H7 (cell line): ENCODE measurements at places on chromosomes 1 and 21.

GRCh38 chr1:41766546-41766945 is 152.2 kb downstream of the HIVEP3 start:
- DNase-seq: no peak

DNA sequence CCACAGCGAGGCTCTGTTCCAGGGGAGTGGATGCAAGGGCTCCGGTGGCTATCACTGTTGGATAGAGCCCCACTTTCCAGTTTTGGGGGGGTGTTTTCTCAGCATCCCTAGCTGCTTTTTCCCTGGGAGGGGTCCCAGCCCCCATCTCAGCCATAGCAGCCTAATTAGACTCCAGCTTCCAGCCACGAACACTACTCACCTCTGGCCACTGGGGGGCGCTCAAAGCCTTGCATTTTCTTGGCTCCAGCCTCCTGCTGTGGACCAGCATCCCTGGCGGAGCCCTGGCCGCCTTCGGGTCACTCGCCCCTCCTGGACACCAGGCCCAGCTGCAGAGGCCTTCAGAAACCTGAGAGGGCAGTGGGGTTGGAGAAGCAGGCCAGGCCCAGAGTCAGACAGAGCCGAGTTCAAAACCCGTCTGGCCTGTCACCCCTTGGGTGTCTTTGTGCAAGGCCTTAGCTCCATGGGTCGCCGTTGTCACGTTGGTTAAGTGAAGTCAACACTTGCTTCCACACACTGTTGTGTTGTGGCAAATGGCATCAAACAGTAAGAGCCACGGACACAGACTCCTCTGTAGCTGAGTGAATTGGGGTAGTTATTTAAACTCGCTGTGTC is 93.5 kb upstream of the ACTL8 start:
- DNase-seq: peak; percentile 96

DNA sequence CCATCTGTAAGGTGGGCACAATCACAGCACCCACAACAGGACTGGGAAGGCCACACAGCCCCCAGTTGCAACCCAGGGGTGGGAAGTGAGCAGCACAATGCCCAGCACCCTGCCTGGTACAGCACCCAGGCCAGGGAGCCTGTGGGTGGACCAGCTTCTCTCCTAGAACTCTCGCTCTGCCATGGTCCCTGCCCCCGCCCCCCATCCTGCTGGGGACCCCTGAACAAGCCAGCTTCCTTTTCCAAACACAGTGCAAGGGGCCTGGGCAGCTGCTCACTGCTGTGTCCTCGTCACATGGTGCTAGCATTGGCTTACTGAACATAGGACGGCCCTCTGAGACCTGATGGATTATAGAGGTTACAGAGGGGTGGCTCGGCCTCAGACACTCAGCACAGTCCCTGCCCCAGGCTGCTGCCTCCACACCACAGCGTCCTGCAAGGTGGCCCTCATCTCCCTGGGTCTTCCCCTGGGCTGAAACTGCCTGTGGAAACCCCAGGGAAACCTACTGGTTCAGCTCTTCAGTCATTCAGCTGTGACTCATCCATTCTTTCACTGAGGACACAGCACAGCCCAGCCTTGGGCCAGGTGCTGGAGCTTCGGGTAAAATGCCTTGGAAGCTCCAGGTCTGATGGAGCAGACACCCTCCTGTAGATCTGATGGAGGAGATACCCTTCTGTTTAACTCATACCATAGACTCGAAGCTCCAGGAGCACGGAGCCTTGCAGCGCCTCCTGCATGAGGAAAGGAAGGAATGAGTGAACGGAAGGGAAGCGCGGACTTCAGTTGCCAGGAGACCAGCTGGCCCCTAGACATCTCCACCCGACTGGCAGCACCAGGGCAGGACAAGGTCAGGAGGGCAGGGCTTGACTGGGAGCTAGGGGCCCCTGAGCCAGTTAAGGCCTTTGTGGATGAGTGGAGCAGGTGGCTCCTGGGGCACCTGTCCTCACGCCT is 8.1 kb upstream of the PRDM16 start:
- DNase-seq: peak; percentile 44

- no peak for DNase-seq
These were observed 394.0 kb upstream of the CXADR start for GRCh38 chr21:17118638-17119384.

DNA sequence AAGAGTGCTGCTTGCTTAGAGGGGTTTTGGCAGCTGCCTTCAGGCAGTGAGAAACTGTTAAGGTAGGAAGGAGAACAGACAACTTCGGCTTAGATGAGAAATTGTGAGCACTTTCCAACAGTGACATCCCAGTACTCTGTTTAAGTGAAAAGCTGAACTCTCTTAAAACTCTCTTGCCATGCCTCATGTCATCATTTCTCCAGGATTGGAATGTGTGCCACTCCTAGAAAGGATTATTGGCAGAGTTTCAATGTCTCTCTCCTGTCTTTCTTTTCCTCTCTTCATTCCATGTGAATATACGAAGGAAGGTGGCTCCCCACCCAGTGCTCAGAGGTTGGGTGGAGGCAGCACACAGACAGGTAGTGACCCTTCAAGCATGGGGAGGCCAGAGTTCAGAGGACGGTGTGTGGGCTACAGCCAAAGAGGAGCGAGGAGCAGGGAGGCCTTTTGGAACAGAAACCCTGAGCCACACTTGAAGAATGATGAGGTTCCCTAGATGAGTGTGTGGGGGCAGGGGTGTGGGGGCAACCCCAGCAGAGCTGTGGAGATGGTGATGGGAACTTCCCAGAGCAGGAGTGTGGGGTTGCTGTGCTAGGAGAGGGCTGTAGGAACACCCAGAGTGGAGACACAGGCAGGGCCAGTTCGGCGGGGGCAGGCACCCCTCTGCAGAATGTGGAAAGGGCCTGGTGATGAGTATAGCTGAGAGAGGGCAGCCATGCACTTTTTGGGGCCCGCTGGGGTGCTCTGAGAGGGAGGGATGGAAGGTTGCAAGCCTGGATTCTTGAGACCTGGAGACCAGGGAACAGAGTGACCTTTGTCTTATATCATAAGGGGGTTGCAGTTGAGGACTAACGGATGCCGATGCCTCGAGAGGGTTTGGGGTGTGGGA is 58.8 kb downstream of the GALNT2 start:
- no peak for DNase-seq

DNA sequence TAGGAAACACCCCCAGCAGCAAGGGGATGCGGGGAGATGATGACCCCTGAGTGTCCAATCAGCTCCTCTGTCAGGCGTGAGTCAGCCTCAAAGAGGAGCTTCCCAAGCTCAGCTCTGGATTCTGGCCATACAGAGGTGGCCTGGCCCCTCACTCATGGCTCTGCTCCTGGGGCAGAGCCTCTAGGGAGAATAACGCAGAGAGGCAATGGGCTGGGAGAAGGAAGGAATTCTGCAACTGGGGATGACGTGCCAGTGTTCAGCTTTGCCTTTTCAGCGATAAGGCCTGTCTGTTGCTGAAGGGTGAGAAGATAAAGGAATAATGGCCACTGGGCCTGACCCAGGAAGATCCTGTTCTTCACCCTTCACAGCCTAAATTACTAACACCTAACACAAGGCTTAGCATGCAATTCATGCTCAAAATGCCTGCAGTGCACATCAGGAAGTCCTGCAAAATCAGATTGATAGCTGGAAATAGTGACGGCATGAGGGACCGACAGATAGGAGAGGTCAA is 92.2 kb downstream of the TBX19 start:
- no peak for DNase-seq

GRCh38 chr1:119933397-119933796 is 37.1 kb upstream of the ADAM30 start:
- no peak for DNase-seq

GRCh38 chr21:19603011-19603593 is 1199.5 kb upstream of the TMPRSS15 start:
- no peak for DNase-seq

GRCh38 chr1:61255358-61255703 is 173.0 kb downstream of the NFIA start:
- no peak for DNase-seq

- no peak for DNase-seq
These were observed 3.7 kb downstream of the MATN1 start for GRCh38 chr1:30719406-30720270.

DNA sequence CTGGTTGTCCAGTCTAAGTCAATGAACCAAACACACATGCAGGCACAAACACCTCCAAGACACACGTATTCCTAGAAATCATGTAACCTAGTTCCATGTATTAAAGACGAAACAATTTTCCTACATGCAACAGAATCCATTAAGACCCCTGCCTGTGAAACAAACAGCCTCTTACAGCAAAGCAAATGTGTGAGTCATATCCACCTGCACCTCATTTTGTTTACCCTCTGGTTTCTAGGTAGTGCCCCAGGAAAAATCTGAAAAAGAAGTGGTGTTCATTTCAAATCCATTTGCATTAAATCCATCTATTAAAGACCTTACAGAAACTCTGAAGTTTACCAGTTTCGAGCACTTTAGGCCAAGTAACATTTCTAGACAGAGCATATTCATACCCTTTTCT is 74.1 kb downstream of the VCAM1 start:
- DNase-seq: no peak

DNA sequence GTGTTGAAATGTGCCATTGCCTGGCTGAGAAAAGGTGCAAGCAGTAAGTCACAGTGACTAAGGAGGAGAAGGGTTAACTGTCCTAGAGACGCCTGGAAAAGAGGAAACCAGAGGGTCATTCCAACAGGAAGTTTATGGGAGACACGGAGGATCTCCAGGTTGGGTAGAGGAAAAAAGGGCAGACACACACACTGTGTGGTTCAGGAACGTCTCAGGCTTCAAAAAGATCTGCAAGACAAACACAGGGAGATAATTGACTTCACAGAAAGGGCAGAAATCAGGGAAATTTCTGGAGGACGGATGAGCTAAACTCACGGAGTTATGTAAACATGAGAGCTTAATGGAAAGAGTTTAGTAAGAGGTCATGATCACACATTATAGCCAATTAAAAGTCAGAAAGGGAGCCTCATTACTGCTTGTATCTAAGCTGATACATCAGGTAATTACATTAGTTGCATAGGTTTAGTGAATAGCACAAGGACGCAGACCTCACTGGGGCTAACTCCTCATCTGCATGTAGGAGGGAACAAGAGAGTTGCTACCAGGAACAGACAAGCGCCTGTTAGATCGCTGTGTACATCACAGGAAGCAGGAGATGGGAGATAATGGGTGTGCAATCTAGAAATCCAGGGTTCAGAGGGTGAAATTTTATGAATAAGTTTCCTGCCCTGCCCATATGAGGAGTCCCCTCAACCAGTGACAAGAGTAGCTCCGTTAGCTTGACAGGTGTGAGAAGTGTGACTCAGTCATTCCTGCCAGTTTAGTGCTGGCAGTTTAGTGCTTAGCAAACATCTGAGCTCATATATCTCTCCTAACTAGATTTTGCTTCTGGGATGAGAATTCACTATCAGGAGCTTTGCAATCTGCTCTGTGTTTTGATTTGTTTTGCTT is 96.6 kb upstream of the TNR start:
- DNase-seq: no peak

GRCh38 chr1:243818978-243819377 is 31.1 kb downstream of the AKT3 start:
- no peak for DNase-seq

- DNase-seq: no peak
These were observed 72.4 kb downstream of the ITPKB start for GRCh38 chr1:226666692-226667091.

DNA sequence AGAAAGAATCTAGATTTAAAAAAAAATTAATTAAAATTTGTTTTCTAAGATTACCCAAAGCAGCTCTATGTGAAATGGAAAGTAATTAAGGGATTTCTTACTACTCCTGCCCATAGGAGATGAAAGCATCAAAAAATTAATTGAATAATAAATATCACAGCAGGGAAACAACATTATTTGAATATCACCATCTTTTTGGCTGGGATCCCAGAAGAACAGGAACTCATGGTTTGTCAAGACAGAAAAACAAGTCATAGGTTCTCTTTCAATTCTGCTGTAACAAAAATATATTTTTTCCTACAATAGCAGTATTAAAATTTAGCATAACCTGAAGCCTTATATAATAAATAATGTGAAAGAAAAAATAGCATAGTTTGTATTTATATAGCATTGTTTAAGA is 1713.4 kb downstream of the NCAM2 start:
- no peak for DNase-seq

DNA sequence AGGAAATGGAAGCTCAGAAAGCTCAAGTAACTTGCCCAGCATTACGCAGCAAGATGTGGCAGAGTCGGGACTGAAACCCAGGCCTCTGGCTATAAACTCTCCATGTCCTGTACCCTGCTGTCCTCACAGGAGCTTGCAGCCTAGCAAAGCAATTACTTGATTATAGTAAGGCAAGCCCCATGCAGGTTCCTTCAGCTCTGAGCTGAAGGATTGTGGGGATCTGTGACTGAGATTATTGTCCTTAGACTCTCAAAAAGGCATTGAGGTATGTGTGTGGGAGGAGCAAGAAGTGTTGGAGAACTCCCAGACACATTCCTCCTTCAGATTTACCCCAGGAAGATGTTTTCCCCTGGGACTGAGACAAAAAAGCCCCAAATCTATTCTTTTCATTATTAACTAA is 124.0 kb upstream of the SPATA6 start:
- DNase-seq: peak; percentile 19

GRCh38 chr21:34554227-34554626 is 42.2 kb upstream of the KCNE1 start:
- no peak for DNase-seq

GRCh38 chr1:195185736-195186135 is 1422.5 kb downstream of the KCNT2 start:
- no peak for DNase-seq

DNA sequence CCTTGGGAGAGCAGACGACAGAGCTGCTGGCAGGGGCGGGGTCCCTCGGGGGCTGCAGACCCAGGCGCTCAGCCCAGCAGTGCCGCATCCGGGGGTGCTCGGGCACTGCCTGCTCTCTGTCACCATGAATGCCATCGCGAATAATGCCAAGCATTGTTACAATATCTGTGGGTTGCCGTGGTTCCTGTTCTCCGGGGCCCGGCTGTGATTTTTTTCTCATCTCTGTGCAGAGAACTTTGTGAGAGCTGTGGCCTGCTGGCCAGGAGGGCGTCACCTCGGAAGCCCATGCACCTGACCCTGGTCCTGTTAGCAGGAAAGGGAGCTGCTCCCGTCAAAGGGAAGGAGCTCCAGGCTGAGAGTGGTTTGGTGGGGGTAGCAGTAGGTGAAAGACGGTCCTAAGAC is 70.4 kb downstream of the PRDM16 start:
- DNase-seq: no peak

GRCh38 chr1:212977781-212978645 is 27.7 kb downstream of the VASH2 start:
- no peak for DNase-seq

DNA sequence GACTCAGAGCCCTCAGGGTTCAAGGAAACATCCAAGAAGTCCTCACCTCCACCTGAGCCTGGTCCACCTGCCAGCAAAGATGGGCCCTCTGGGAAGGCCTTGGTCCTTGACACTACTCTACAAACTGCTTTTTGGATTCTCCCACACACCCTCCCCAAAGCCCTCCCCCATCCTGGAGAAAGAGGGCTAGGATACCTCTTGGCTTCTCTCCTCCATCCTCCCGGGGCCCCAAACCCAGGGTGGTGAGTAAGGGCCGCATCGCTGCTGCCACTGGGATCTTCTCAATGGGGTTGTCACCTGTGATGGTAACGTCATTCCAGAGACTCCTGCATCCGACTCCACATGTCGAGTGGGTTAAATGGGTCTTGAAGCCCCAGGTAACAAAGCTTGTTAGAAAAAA is 26.6 kb downstream of the MATN1 start:
- no peak for DNase-seq

- no peak for DNase-seq
These were observed 19.0 kb upstream of the IRF2BP2 start for GRCh38 chr1:234629026-234629425.
